Cerebellum (tissue), 4 donors: ENCODE measurements at places on chromosomes 13 and 19. TPM values are rescaled to one million over a fixed set of nuclear protein-coding genes. Genes with fewer than 3 reads are reported as not detected.

Gene SLC10A2
- total RNA-seq: not detected

Gene MADCAM1
- total RNA-seq: 2.7 TPM

DNA sequence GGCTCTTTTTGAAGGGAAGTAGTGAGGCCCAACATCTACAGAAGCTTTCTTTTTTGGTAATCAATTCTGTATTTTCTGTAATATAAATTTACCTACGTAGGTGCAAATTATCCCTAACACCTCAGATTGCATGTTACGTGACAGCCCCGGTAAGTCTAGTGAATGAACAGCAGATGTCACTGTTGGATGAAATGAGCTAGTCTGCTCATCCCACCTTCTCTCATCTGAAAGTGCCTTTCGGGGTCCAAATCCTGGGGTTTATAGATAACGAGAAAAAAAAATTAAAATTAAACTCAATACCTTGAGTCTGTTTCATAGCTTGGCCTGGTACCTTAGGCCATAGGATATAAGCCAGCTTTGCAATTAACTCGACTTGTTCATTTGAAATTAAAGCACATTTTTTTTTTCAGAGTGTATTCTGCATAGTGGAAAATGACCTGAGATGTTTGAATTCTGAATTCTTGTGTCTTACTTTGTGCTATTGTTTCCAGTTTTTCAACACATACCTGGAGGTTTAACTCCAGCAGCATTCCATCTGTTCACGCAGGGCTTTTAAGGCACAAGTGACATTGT, 548.2 kb downstream of the GPC5 start:
- peak; percentile 1 for DNase-seq

GRCh38 chr19:3982701-3983541, 2.3 kb downstream of the EEF2 start:
- DNase-seq: no peak

Gene SHISA7
- 2.6 TPM for total RNA-seq

GRCh38 chr13:28324181-28324789, 170.6 kb downstream of the FLT1 start:
- peak; percentile 58 for DNase-seq

DNA sequence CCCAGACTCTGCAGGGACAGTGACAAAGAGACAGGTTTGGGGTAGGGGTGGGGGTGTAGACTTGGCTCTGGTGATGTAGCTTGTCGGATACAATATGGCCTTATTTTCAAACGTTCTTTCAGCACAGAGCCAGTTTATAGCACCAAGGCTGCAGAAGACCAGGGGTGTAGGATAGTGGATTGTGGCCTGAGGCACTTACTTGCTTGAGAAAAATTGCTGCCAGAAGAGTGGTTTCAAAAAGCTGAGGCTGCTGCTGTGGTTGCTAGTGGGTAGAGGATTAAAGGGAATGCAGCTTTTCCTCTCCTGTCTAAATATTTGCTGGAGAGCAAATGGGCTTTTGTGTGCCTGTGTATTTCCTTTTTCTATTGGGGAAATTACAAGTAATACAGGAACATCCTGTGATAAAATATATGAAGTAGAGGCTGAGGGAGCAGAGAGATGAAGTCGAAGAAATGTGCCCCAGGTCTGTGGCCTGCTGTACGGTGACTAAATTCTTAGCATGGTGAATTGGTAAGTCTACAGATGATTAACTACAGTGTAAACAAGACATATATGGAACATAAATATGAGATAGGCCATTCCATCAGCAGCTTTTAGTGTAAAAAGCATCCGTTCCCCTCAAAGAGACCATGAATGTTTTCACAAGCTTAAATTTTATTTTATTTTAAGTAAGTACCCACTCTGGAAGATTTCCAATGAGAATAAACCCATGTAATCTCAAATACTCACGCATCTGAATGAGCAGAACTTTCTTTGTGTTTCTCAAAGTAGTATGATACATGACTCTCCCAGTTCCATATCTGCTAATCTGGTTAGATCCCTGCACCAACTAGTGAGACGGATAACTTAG, 112.9 kb downstream of the LRCH1 start:
- DNase-seq: no peak

DNA sequence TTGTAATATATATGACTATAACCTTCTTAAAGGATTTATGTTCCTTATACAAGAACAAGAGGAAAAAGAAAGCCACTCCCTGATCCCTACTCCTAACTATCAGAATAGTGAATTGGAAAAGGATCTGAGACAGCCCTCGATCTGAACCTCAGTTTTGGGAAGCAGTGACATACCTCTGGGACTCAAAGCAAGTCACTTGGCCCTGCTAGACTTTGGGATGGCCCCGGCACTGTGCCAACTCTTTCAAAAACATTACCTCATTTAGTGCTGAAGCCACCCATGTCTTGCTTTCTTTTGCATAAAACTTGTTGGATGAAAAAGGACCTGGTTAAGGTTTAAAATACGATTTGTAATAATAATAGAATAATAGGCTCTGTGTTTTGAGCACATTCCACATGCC, 447.3 kb downstream of the FGF9 start:
- DNase-seq: no peak

Gene RFPL4AL1
- not detected for total RNA-seq

- no peak for DNase-seq
Observed at GRCh38 chr13:79724348-79725103, 243.6 kb downstream of the NDFIP2 start.

DNA sequence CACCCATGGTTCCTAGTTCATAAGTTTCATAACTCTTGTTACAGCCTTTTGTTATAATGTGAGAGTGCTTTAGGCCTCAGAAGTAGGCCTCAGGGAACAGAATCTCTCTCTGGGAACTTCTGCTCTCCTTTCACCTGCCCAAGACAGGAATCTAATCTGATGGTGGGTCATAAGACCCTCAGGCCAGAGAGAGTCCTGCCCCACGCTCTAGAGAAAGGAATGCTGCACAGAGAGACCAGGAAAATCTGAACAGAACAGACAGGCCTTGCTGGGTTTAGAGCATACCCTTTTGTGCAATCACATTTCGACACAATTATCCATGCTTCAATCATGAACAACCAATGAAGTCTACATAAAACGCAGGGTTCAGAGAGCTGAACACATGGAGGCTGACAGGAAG, 3.4 kb upstream of the DIAPH3 start:
- DNase-seq: no peak

Gene DLEU7
- total RNA-seq: 8.6 TPM

DNA sequence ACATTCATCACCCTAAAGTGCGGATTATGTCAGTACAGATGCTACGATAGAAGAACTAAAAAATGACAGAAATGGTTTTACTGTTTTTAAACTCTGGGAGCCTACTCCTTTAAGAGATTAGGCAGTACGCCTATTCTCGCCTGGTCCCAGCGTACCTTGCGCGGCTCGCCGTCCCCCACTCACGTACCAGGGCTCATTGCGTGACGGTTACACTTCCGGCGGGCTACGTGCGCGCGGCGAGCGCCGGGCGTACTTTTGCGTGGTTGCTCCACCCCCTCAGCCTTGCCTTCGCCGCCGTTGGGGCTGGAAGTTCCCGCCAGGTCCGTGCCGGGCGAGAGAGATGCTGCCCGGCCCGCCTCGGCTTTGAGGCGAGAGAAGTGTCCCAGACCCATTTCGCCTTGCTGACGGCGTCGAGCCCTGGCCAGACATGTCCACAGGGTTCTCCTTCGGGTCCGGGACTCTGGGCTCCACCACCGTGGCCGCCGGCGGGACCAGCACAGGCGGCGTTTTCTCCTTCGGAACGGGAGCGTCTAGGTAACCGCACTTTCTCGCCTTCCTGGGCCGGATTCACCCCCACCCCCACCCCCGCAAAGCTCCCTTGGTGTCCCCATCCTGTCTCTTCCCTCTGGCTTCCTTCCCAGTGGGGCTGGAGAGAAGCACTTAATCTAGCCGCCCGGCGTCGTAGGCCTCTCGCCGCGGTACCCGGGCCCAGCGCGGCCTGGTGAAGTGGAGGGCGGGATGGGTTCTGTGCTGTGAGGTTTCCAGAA, at the start of gene NUP58:
TSS of gene NUP58 (plus strand) at position 279 of the 767 bp plus-strand sequence. CDS start at position 428, 149 bp downstream.
- DNase-seq: peak; percentile 92

Gene KIR3DL1
- total RNA-seq: not detected

Gene SIGLEC8
- total RNA-seq: 0.82 TPM

Gene LHFPL6
- 28.3 TPM for total RNA-seq

DNA sequence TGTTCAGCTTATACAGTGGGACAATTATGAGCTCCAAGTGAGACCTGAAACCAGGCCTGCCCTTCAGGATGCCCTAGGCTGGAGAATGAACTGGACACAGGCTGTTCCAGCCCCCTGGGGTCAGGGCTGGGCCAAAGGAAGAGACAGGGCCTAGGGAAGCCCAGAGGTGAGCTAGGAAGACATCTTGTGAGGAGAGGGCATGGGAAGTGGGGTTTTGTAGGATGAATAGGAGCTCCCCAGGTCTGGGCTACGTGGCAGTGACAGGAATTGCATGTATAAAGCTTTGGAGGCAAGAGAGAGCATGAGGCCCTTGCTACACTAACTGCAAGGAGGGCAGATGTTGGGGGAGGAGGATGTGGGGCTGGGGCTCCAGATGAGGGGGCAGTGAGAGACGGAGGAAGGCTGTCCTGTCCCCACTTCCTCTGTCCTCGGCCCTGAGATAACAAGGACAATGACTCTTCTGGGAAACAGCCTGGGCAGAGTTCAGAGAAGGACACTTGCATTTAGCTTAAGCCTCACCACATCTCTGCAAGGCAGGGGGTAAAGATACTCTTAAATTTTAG, 1.5 kb upstream of the TBXA2R start:
- no peak for DNase-seq

Gene KRTDAP
- total RNA-seq: not detected

- no peak for DNase-seq
Observed at GRCh38 chr19:39469567-39469966, 11.1 kb upstream of the TIMM50 start.

- no peak for DNase-seq
Observed at GRCh38 chr13:99228737-99229691, 28.4 kb downstream of the UBAC2 start.

Gene SNRPA
- 34.3 TPM for total RNA-seq

Gene ZNF93
- total RNA-seq: 22.6 TPM

Gene FGF22
- total RNA-seq: not detected

Gene CFAP97D2
- not detected for total RNA-seq

DNA sequence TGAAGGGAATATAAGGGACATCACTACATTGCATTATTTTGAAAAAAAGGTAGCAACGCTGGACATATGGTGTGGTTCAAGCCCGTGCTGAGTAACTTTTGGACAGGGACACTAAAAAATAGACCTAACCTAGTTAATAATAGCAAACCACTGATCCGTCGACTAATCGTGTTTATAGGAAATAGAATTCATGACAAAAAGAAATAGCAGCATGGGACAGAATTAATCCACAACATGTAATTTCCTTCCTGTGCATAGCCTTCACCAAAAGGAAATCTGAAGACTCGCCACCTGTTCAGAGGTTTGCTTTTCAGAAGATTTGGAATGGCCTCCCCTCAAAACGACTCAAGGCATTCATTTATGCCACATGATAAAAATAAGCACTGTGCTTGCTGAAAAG, 128.7 kb downstream of the FGF14 start:
- peak; percentile 75 for DNase-seq

Gene ZFP14
- total RNA-seq: 35.7 TPM

- no peak for DNase-seq
Observed at GRCh38 chr19:11624069-11624463, 26.8 kb downstream of the ZNF627 start.

DNA sequence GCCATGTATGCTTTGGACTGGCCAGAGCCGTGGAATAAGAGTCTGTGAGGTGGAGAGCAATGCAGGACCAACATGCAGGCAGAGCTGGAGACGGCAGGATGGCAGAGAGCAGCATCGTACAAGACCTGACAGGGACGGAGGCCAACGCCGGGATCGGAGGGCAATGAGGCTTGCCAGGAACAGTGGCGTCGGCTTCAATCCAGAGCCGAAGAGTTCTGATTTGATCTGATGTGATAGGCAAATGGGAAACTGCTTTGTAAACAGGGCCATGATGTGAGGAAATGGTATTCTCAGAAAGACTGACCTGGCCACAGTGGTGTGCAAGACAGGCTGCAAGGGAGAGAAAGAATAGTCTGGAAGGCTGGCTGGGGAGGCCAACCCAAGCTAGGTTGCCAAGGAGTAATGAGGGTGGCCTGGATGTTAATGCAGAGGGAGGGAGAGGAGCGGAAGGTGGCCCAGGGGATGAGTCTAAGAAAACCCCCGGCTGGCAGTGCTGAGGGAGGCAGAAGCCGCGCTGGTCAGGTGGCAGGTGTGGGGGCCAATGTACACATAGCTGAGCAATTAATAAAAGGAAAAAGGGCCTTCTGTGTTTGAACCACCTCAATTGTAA, 26.7 kb downstream of the RCBTB2 start:
- peak; percentile 58 for DNase-seq

Gene METTL21C
- 0.82 TPM for total RNA-seq

DNA sequence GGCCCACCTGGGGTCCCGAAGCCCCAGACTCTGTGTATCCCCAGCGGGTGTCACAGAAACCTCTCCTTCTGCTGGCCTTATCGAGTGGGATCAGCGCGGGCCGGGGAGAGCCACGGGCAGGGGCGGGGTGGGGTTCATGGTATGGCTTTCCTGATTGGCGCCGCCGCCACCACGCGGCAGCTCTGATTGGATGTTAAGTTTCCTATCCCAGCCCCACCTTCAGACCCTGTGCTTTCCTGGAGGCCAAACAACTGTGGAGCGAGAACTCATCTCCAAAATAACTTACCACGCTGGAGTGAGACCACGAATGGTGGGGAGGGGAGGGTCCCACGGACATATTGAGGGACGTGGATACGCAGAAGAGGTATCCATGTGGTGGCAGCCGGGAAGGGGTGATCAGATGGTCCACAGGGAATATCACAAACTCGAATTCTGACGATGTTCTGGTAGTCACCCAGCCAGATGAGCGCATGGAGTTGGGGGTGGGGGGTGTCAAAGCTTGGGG, 1.0 kb upstream of the ICAM5 start:
- DNase-seq: no peak

Gene ZNF546
- 17.3 TPM for total RNA-seq

Gene SIGLEC6
- total RNA-seq: not detected
